ENCODE measurements at places on chromosomes 11 and 22. TPM values are rescaled to one million over a fixed set of nuclear protein-coding genes. Genes with fewer than 3 reads are reported as not detected.

Gene TST
- 17.1 TPM for polyA plus RNA-seq

Gene OR52I2
- 0.07 TPM for polyA plus RNA-seq

- peak; percentile 77 for DNase-seq
Observed at GRCh38 chr11:5624489-5625279, at the start of gene TRIM34. Gene TRIM34 (plus strand): TSS chr11:5625001. CDS start chr11:5632332, 7,331 bp downstream.

DNA sequence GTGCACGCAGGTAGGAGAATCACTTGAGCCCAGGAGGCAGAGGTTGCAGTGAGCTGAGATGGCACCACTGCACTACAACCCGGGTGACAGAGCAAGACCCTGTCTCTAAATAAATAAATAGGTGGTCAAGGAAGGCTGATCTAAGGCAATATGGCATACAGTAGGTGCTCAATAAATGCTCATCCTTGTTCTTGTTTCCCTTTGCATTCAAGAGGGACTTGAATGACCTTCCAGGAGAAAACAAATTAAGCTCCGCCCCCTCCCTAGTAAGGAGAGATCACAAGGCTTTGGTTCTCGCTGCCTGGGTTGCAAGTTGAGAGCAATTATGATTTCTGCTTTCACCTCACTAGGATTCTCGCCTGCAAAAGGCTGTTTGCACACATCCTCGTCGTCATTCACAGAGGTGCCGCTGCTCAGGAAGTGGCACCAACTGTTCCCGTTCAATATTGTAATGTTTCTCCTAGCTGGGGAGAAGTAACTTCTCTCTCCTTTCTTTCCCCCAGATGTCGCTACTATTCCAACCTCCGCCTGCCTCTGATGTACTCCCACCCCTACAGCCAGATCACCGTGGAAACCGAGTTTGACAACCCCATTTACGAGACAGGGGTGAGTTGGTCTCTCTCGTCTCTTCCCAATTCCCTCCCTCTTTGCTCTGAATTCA, 51.8 kb upstream of the ASPHD2 start:
- no peak for DNase-seq

GRCh38 chr11:38123673-38124072, 1525.6 kb upstream of the RAG2 start:
- no peak for DNase-seq

DNA sequence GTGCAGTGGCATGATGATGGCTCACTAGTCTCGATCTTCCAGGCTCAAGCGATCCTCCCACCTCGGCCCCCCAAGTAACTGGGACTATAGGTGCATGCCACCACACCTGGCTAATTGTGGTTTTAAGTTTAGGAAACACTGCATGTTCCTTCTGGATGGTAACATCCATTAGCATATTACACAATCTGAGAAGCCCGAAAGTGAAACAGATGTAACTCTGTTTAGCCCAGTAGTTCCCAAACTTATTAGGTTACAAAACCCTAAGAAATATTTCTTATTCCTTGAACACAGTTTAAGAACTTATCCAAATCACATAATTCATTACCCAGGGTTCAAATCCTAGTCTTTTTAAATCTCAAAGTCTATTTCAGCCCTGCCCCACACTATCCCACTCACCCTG, 28.3 kb downstream of the POLDIP3 start:
- DNase-seq = no peak

- DNase-seq = no peak
Observed at GRCh38 chr11:2383852-2384804, 7.0 kb downstream of the CD81 start.

DNA sequence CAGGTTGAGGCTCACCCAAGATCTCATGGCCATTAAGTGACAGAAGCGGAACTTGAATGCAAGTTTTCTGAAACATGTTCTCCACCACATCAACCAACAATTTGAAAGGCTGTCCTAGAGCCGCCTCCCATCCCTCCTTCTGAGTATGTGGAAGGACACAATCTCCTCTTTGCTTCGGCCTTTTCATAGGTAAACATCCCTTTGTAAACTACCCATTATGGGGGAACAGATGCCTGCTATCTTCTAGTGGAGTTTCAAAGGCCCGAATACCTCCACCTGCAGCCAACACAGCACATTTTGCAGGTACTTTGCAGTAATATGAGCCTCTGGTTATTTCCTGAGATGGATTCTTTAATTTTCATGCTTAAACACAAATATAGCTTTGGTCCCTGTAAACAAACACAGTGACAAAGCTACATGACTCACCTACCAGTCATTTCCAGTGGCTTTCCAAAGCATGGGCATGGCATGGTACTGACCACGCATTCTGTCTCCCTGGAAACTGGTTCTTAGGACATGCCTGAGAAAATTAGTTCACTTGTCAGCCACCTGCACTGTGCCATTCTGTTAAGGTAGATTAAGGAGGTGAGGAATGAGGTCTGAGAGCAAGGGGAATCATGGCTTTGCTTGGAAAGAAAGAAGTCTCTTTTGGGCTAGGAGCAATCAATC, 60.2 kb downstream of the EHF start:
- DNase-seq = no peak

- peak; percentile 30 for DNase-seq
Observed at GRCh38 chr11:74570266-74571061, 21.9 kb upstream of the POLD3 start.

- peak; percentile 39 for DNase-seq
Observed at GRCh38 chr11:16788141-16789062, 50.0 kb downstream of the C11orf58 start.

DNA sequence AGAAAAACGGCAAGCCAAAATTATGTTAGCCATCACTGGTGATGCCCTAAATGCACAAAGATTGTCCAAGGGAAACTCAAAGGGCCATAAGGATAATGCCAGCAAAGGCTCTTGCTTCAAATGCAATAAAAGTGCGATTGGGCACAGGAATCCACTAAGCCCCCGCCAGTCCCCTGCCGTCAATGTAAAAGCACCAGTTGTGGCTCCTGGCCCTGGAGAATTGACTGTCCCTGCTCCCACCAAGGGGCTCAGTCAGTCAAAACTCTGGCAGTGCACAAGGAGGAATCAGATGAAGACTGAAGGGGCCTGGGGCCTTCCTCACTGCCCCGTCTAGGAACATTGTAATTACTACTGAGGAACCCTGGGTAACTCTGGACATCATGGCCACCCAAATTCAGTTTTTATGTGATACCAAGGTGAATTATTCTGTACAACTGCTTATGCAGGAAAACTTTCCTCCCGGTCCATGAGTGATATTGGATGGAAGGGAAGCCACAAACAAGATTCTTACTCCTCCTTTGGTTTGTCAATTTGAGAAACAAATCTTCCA, 85.6 kb downstream of the PIWIL4 start:
- no peak for DNase-seq

Gene PATE3
- not detected for polyA plus RNA-seq

DNA sequence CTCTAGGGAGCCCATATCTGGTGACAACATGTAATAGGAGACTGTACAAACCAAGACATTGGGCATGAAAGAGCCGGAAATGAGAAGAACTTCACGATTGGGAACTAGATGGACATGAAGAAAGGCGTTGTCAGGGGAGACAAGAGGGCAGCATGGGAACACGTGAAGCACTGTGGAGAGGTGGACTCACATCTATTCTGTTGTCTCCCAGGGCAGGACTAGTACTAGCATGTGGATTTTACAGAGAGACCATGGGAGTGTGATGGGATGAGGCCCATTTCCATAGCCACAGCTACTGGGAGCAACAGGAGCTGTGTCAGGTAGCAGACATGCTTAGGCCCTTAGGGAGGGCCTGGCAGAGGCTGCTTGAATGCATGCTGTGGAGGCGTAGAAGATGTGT, 333.9 kb downstream of the OPCML start:
- no peak for DNase-seq

Gene NLRP14
- polyA plus RNA-seq = 0.09 TPM

Gene KRTAP5-9
- 0.48 TPM for polyA plus RNA-seq

DNA sequence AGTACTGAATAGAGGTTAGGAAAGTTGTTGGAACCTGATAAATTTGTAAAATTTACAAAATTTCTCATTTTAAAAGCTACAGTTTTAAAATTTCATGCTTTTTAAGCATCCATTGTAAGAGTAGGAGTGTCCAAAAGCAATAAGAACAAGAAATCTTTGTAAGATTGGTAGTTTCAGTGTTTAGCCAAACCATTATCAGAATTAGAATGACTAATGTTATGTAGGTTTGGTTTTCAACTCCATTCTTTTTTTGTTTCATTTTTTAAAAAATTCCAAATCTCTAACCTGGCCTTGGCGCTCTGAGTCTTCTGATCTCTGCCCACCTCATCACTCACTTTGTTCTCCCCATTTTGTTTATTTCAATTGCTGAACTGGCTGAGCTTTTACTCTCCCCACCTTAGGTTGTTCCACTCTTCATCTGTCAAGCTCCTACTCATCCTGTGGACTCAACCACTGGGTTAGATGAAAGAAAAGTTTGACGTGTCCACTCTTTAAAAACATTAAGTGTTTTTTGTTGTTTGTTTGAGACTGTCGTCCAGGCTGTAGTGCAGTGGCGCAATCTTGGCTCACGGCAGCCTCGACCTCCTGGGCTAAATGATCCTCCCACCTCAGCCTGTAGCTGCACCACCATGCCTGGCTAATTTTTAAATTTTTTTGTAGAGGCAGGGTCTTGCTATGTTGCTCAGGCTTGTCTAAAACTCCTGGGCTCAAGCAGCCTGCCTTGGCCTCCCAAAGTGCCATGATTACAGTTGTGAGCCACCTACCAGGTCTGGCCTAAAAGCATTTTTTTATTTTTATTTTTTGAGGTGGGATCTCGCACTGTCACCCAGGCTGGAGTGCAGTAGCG, 14.0 kb downstream of the EP300 start:
- no peak for DNase-seq

DNA sequence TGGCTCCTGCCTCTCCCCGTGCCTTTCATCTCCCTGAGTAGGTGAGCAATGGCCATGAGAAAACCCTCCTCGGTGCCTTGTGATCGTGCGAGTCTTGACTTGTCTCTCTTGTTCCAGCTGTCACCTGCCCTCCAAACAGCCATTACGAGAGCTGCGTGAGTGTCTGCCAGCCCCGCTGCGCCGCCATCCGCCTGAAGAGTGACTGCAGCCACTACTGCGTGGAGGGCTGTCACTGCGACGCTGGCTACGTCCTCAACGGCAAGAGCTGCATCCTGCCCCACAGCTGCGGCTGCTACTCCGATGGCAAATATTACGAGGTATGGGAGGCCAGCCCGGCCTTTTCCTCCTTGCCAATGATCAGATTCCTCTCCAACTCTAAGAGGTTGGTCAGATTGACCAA, 51.7 kb downstream of the TECTA start:
- DNase-seq = no peak

Gene SLC1A2
- 0.71 TPM for polyA plus RNA-seq

Gene C11orf87
- 0.02 TPM for polyA plus RNA-seq

- DNase-seq = no peak
Observed at GRCh38 chr11:131612533-131612932, 242.1 kb downstream of the NTM start.

Gene GLYATL2
- 0.09 TPM for polyA plus RNA-seq

- DNase-seq = no peak
Observed at GRCh38 chr11:121358760-121359159, 66.2 kb downstream of the SC5D start.

DNA sequence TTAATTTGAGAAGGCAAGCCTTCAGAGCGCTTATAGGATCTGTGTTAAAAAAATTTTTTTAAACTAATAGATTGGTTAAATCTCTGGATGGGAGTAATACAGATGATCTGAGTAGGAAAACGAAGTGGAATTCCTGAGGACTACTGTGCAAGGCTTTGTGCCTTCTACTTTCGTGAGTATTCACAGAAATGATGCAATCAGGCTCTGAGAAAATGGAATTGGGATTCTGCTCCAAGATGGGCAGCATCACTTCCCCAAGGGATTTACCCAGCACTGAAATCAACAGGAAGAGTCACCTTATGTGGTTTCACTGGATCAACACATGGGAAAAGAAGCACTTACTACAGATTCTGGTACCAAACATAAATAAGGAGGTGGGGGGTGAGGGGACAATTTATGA, 12.5 kb downstream of the KMT5B start:
- no peak for DNase-seq

Gene MYBPC3
- 0.55 TPM for polyA plus RNA-seq

DNA sequence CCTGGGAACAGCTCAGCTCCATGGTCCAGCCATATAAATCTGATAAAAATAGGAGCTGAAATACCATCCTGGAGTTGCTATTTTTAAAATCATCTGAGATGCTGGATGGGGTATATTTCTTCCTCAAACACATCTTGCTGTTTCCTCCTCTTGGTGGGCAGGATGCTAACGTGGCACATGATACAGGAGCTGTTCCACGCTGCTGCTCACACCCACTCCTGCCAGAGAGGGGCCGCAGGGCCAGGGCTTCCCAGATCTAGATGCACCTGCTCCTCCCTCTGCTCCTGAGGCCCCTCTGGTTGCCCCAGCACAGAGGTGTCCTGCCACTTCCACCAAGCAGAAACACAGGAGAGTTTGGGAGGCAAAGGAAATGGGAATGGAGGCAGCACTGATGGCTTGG, 3.3 kb upstream of the ST3GAL4 start:
- no peak for DNase-seq

DNA sequence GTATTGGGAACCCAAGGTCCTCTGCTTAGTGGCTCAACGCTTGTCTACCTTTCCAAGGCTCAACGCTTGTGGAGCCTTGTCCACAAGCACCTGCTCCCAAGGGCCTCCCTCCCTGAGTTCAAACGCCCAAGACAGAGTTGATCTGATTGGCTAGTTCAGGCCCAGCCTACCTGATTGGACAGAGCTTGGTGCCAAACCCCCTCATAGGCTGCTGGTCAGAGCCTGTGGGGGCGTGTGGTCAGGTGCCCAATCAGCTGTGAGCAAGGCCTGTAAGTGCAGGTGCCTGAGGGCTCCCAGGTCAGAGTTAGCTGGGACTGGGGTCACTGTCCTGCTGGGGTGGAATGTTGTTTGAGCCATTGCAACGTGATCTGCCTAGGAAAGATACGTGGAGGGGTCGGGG, 16.9 kb upstream of the TMPRSS6 start:
- no peak for DNase-seq

Gene CCDC15
- 1.7 TPM for polyA plus RNA-seq

Gene MS4A4A
- polyA plus RNA-seq = 55.6 TPM

DNA sequence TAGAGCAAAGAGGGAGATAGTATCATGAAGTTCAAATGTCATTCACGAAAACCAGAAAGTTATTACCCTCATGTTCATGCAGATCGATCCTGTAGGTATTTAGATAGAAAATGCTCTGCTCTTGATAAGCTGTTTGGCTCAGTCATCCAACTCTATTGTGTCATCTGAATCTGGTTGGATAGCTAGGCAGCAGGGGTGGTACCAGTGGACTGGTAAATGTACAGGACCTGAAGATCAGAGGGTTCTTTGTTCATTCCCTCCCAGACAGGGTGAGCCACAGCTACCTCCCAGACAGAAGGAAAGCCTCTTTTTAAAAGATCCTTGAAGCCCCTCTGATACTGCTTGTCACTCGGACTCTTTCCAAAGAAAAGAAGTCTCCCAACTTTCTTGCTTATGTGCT, 29.8 kb upstream of the DRD2 start:
- DNase-seq = no peak

GRCh38 chr11:959027-959426, 33.4 kb downstream of the AP2A2 start:
- DNase-seq = no peak

Gene MPZL3
- 7.0 TPM for polyA plus RNA-seq

GRCh38 chr11:95562196-95562921, 227.2 kb downstream of the FAM76B start:
- no peak for DNase-seq
